ENCODE measurements at places on chromosomes 12 and 14. TPM values are rescaled to one million over a fixed set of nuclear protein-coding genes. Genes with fewer than 3 reads are reported as not detected.

DNA sequence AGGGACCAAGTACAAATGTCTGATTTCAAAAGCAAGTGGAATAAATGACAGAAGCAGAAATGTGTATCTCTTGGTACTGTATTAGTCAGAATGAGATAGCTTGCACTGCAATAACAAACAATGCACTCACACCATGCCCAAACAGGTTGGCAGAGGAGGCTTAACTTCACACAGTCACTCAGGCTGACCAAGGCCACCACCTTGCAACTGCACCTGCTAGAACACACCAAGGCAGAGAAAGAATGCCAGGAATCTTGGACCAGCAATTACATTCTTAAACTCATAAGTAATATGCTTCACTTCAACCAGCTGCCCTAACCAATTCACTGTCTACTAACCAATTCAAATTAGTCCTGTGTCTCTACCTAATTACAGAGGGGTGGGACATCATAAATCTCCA is 378.3 kb downstream of the BCL11B start:
- DNase-seq: no peak

- DNase-seq: no peak
Measured at GRCh38 chr14:103002578-103003350, 54.6 kb downstream of the CDC42BPB start.

- no peak for DNase-seq
Measured at GRCh38 chr14:51999084-51999483, 9.7 kb downstream of the RTRAF start.

GRCh38 chr14:81653626-81654025 is 120.0 kb upstream of the SEL1L start:
- DNase-seq: no peak

DNA sequence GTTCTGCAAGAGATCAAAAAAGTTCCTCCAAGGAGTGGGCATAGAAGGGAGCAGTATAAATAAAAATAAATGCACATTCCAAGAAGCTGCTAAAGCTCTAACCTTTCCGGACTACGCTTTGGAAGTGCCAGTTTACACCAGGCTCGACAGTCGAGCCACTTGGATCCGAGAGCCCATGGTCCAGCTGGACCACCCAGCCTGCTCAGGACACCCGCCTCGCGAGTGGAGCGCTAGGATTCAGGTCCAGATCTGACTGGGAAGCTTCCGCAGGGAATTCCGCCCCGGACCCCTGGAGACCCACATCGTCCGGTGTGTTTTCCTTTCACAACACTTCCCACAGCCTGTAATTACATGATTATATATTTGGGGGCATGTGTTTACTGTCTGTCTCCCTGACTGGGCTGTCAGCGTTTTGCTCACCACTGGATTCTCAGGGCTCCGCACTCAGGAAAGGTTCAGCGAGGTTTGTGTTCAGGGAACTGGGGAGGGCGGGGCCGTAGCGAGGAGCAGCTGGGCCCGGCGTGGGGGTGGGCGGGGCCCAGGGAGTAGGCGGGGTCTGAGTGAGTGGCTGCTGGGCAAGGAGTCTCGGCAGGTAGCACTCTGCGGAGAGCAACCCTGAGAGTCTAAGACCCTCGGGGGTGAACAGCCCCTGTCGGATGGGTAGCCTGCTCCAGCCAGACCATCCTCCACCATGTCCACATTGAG is 52.3 kb upstream of the TMEM263 start:
- DNase-seq: peak; percentile 75

DNA sequence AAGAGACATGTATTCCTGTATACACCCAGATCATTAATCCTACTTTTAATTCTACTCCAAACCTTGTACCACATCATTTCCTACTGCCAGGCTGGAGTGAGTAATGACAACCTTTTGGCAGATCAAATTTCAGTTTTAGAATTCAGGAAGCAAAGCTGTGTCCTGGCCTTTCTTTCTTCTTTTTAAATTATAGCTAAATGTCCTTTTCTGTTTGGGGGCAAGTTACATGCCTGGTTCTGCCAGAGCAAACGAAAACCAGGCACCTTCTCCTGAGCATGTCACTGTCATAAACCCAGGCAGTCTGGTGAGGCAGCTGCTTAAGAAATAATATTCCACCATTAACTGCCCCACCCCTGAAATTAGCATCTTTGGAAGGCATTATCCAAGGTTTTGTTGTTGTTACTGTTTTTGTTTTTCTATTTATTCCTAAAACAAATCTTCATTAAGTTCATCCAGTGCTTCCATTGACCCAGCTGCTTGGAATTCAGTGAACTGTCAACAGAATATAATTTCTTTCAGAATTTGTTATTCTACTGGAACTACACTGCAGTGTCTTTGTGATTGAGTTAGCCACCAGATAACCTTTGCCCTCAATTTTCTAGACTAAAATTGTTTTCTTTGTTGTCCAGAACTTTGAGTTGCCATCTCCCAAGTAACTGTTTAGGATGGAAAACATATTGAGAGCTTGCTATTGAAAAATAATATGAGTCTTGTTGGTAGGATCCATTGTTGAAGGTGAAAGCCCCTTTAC is 33.2 kb downstream of the SAMD4A start:
- DNase-seq: no peak

DNA sequence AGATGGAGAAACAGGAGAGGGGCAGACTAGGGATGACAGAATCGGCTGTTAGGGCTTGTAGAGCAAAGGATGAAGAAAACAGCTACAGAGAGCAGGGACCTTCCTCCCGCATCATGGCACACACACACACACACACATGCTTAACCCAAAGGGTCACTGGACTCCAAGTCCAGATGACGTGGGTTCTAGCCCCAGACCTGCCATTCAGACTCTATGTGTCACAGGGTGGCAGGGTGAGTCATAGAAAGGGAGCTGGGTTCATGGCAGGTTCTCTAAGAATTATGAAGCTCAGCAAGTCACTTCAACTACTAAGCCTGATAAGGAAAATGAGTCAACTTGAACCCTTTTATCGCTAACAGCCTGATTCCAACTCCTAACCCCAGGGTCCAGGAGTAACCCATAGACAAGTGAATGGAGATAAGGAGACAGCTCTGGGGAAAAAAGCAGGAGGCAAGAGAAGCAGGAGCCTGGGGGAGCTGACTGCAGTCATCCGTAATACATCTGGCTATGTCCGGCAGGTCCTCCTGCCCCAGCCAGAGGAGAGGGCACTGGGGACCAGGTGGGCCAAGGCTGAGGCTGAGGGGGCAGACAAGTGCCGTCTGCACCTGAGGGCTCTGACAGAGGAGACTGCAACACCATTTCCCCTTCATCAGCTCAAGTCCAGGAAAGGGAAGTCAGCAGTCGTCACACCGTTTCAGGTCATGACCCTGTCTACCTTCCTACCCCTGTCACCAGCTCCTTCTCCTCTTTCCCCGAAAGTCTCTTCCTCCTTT is 3.6 kb upstream of the TNFRSF1A start:
- peak; percentile 47 for DNase-seq

DNA sequence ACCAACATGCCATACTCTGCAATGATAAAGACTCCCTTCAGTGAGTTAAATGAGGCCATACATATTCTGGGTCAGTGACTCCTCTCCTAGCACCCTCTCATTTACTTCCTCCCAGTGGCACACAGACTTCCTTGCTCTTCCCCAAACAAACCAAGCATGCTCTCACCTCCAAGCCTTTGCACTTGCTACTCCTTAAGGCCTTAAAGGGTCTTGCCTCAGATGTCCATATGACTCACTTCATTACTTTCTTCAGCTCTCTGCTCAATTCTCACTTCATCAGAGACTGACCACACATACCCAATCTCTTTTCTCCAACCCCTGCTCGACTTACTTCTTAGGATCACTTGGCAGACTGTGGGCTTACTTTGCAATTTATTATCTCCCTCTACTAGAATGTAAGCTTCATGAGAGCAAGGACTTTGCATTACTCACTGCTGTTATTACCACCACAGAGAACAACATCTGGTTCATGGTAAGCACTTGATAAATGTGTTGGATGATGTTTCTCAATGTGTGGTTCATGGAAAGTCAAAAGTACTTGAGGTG is 22.8 kb downstream of the DDX24 start:
- no peak for DNase-seq

Gene KRT78
- total RNA-seq: not detected

Gene CD4
- total RNA-seq: 10.1 TPM

Gene SOX5
- 0.95 TPM for total RNA-seq

Gene GPR68
- total RNA-seq: 7.6 TPM

Gene MANSC1
- 0.25 TPM for total RNA-seq

Measured in natural killer cell (primary cell).